ENCODE measurements at places on chromosomes 5 and 9.
A peak's percentile ranks its signal among the peaks of the same experiment; 100 is the strongest.

GRCh38 chr9:77800924-77801551, 152.9 kb upstream of the GNA14 start:
- DNase-seq, result no peak

DNA sequence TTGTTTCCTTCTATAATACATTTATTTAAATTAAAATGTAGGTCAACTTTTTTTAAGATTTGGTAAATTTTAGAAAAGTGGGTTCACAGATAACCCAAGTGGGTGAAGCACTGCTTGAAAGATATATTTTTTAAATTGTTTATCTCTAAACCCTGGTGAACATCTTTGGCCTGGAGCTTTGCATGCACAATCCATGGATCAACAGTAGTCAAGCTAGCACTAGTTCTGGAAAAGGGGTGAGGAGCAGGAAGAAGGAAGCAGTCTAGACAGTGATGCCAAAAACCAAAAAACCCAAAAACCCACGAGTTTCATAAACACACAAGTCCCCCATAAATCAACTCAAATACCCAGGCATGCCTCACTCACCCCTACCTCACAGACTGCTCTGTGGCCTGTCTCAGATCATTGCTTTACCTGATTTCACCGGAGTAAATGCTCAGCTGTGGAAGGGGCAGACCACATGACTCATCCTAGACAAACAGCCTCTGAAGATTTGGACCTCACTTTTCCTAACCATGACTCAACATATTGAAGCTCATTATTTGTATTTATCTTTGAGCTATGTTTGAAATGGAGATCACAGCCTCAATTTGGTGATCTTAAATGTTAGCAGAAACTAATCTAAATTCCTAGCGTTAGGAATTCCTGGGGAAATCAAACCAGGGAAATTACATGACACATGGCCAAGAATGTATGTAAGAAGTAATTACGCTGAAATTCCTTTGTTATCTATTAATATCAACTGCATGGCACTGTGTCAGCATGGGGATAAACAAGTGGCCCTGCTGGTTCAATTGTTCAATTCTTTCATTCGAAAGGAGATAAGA, 149.6 kb downstream of the ZNF608 start:
- no peak for DNase-seq

- DNase-seq, result no peak
These were observed 139.0 kb upstream of the GAS1 start for GRCh38 chr9:87086221-87086818.

- DNase-seq, result no peak
These were observed 43.9 kb upstream of the GLIPR2 start for GRCh38 chr9:36092509-36093215.

DNA sequence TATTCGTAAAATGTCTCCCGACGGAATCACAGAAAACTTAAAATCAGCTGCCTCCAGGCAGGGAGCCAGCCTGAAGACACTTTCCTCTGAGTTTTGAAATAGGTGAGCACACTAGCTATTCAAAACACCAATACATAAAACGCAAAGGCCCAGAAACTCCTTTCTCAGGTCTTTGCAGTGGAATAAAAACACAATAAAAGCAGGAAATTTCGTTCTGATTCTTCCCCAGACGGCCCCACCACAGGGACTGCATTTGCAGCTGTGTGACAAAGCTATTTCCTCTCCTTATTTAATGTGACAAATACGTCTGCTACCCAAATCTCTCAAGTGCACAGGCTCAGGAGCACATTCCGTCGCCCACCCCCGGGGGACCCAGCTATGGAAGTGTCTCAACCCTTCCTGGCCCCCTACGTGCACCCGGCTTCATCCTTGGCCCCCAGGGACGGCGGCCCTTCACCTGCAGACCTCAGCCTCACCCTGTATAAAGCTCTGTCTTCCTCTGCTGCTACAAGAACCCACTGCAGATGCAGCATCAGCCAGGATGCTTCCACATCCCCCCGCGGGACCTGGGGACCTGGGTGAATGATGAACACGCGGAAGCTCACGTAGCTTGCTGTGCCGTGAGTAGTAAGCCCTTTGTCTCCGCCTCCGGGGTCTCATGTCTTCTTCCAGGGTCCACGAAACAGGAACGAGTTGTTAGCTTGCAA, 24.9 kb downstream of the AHRR start:
- DNase-seq, result no peak

DNA sequence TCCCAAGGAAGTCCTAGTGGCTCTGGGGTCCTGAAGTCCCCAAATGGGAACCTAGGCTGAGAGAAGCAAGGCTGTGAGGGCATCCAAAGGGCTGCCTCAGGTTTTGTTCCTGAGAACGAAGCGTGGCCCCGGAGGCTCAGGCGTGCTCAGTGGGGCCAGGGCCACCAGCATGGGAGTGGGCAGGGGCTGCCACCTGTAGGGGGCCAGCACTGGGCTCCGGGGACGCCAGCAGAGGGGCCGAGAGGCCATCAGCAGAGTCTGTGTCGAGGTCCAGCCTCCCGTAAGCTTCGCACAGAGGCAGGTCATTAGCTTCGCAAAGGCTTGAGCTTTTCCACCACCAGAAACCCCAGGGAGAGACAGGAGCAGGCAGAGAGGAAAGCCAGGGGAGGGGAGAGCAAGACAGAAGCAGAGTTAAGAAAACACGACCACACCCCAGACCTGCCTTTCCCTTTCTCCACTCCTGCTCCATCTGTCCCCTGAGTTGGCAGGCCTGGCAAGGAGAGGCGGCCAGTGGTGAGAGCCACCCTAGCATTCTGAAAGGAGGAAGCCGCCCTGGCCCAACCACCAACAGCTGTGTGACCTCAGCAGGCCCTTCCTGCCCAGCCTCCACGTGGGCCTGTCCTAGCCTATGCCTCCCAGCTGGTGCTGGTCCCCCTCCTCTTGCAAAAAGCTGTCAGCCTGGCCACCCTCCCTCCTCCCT, 5.5 kb upstream of the SURF6 start:
- no peak for DNase-seq

DNA sequence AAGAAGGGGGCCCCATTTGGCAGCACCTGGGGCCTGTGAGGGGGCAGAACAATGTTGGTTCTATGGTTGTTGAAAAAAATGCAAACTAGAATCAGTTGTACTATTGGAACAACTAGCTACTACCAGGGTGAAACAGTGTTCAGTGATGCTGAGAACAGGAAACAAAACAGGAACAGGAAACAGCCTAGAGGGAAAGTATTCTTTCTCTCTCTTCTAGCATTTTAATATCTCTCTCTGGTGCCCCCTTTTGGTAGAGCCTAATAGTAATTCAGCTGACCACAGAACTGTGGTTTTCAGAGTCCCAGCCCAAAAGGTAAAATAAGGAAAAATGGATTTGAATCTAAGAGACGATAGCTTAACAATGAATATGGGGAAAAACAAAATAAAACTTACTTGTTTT, 138.0 kb upstream of the KCNN2 start:
- peak; percentile 10 for DNase-seq

DNA sequence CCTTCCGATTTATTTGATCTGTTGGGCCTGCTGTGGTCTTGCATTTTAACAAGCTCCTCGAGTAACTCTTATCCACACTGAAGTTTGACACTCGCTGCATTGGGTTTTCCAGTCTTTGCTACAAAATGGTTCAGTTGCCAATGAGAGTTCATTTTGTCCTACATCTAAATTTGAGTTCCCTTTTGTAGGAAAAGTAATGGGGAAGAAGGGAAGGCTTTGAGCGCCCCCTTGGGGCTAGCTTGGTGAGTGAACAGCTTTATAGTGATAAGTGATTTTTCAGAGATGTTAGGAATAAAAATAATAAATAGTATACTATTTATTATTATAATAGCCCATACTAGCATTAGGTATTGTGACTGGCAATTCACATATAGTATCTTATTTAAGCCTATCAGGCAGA, 89.9 kb upstream of the GNAQ start:
- DNase-seq, result peak; percentile 83

- DNase-seq, result no peak
These were observed 9.1 kb upstream of the ERMP1 start for GRCh38 chr9:5841771-5842573.

- DNase-seq, result peak; percentile 75
These were observed 881 bp downstream of the TNFAIP8 start for GRCh38 chr5:119356612-119357188.

DNA sequence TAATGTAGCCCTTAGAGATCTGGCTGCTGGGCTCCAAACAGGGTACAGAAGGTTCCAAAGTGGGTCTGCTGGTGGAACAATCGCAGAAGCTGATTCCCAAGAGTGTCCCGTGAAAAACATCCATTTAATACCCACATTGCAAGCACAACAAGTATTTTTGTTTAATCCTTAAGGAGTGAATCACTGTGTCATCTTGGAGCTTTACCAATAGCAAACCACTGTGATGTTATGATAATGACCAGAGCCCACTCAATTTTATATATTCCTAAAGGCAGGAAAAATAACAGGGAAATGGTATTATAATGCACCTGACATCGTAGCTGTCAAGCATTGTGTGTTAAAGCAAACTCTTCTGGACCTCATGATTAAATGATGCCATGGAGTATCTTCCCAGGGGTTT, 291.9 kb downstream of the FBXL7 start:
- no peak for DNase-seq

Measured in eye (tissue), 1 donor.